ENCODE measurements at places on chromosomes 12 and 14. TPM values are rescaled to one million over a fixed set of nuclear protein-coding genes. Genes with fewer than 3 reads are reported as not detected.

DNA sequence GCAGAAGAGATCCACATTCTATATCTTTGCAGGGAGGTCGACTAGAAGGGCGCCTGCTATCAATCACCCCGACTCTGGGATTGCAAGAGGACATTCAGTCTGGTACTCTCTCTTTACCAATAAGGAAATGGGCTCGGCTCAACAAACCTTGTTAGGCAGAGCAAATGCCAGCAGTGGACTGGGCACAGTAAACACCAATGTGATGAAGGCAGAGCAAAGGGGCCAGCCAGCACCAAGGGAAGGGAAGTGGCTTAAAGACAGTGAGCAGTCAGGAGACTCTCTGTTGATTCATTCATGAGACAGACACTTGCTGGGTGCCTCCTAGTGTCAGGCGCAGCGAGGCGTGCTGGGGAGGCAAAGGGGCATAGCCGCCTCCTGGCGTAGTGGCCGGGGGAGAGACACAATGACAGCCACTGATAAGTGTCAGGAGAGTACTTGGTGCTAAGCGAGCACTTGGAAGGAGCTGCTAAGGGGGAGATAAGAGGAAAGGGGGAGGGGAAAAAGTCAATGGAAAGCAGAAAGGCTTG, 34.1 kb downstream of the TMCC3 start:
- H3K4me3 ChIP-seq: no peak overlapping the region
- H3K27ac ChIP-seq: peak overlapping the region; percentile 24
- no peaks in the 10 kb centered on the region for H3K27me3 ChIP-seq
- DNase-seq: no peak
- H3K36me3 ChIP-seq: no peaks in the 10 kb centered on the region
- peaks cover 7% of the 10 kb centered on the region for H3K4me1 ChIP-seq

FAM234B gene
- 1.2 TPM for polyA plus RNA-seq

DNA sequence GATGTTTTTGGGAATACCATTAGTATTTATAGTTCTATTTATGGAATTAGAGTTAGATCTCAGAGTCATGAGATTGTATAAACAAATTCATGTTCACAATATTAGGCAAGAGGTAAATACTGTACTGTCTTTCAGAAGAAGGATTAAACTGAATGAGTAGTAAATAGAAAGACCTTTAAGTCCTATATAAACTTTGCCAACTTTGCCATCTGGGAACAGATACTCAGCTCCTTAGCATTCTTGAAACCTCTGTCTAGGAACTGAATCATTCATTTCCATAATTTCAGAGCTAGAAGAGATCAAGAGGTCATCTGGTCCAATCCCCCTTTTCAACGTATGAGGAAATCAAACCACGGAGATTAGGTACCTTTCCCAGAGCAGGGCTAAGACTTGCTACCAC, 141.1 kb downstream of the CAND1 start:
- no peak overlapping the region for H3K4me3 ChIP-seq
- no peak overlapping the region for H3K27ac ChIP-seq
- H3K36me3 ChIP-seq: no peaks in the 10 kb centered on the region
- peaks cover 6% of the 10 kb centered on the region for H3K4me1 ChIP-seq
- no peak for DNase-seq

DNA sequence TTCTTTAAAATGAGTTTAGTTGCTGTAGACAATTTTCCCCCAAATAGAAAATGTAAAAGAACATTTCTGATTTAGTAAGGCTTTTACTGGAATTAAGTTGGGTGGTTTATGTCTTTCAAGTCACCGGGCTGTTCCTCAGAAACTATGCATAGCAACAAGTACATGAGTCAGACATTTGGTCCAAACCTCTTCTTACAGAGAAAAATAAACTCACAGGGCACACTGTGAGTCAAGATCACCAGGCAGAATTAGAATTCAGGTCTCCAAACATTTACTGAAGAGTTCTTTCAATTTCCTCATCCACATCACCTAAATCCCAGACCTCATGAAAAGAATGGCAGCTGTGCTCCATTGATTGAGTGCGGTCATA, 476.1 kb upstream of the SOX5 start:
- DNase-seq: no peak
- H3K27me3 ChIP-seq: no peaks in the 10 kb centered on the region
- no peaks in the 10 kb centered on the region for H3K4me1 ChIP-seq
- H3K4me3 ChIP-seq: no peak overlapping the region

CMKLR1 gene
- polyA plus RNA-seq: 2.0 TPM

DNA sequence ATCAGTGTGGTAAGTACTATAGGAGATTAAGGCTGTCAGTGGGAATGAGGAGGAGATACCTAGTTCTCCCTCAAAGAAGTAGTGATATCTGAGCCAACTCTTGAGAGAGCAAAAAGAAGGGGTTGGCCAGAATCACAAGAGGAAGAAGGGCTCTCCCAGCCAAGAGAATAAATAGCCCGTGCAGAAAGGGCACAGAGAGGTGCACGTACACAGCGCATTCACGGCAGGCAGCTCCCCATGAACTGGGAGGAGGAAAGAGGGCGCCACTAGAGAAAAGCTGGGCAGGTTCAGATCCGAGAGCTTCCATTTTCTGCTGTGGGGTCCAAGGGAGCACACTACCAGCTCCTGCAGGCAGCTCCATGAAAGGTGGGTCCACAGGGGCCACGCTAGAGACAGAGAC, 59.9 kb downstream of the PPP2R5E start:
- H3K36me3 ChIP-seq: no peaks in the 10 kb centered on the region
- H3K4me3 ChIP-seq: no peak overlapping the region
- H3K27me3 ChIP-seq: no peaks in the 10 kb centered on the region
- H3K27ac ChIP-seq: no peak overlapping the region
- peaks cover 8% of the 10 kb centered on the region for H3K4me1 ChIP-seq
- DNase-seq: no peak

GRCh38 chr12:14810953-14811483, 3.0 kb downstream of the SMCO3 start:
- no peak overlapping the region for H3K4me3 ChIP-seq
- no peak overlapping the region for H3K27ac ChIP-seq
- H3K27me3 ChIP-seq: no peaks in the 10 kb centered on the region
- DNase-seq: no peak

GRCh38 chr12:22709292-22709691, 84.3 kb downstream of the ETNK1 start:
- H3K27me3 ChIP-seq: no peaks in the 10 kb centered on the region
- H3K4me1 ChIP-seq: no peaks in the 10 kb centered on the region
- no peak overlapping the region for H3K4me3 ChIP-seq
- no peaks in the 10 kb centered on the region for H3K36me3 ChIP-seq
- DNase-seq: no peak

DNA sequence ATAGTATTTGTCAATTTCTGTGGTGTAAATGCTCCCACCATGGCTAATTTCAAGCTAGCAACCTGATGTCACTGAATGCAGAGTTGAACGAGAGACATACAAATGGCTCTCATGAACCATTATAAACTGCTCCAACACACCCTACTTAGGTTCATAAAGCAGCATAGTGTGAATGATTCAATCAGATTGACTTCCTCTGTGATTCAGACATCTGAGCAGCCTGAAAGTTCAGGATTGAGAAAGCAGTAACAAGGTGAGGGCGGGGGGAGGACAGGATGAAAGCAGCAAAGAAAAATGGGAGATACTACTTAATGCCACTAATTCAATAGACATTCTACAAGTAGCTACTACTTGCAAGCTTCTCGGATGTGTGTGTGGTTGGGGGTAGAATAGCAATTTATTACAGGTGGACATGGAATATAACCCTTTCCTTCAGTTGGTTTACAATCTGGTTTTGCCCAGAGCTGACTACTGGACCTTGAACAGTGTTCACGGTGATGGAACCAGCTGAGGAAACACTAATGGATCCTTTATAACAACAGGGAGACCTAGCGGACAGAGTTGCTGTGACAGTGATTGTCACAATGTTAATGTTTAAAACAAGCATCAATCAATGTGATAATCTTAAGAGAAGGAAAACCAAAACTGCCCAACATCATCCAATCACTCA, 52.5 kb upstream of the PELI2 start:
- no peak overlapping the region for H3K27ac ChIP-seq
- no peak overlapping the region for H3K4me3 ChIP-seq
- H3K36me3 ChIP-seq: no peaks in the 10 kb centered on the region
- DNase-seq: no peak
- no peaks in the 10 kb centered on the region for H3K27me3 ChIP-seq

LYZ gene
- polyA plus RNA-seq: 4.6 TPM

DNA sequence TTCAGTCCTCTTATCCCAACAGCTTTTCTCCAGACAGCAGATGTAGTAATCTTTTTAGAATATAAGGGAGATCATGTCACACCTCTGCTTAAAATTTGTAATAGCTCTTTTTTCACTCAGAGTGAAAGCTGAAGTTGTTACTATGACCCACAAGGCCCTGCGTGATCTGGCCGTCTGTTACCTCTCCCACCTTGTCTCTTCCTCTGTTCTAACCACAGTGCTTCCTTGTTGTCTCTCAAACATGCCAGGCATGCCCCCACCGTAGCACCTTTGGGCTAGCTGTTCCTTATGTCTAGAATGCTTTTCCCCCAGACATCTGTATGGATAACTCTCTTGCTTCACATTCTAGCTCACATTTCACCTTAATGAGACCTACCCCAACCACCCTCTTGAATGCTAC, 6.5 kb downstream of the NECAP1 start:
- no peak overlapping the region for H3K4me3 ChIP-seq
- no peak for DNase-seq
- no peaks in the 10 kb centered on the region for H3K27me3 ChIP-seq
- peaks cover 13% of the 10 kb centered on the region for H3K4me1 ChIP-seq

DNA sequence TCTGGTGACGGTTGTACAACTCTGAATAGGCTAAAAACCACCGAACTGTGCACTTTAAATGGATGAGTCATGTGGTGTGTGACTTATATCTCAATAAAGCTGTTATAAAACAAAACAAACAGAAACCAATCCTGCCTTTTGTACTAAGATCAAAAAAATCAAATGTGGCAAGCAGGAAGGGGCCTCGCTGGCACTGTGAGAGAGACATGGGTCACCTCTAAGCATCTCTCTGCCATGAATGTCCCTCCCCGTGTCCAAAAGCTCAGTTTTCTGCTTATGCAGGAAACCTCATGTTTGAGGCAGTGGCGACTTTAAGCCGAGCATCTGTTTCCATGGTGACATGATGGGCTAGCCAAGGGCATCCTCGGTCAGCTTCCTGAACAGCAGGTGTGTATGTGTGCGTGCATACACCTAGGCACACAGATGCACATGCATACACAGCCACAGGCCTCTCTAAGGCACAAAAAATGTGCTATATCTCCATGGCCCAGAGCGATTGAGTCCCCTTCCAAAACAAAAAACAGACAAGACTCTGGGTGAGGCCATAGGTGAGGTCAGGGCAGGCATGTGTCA, 44.4 kb downstream of the ARL6IP4 start:
- no peaks in the 10 kb centered on the region for H3K27me3 ChIP-seq
- H3K4me3 ChIP-seq: no peak overlapping the region
- no peak for DNase-seq
- no peaks in the 10 kb centered on the region for H3K4me1 ChIP-seq
- no peaks in the 10 kb centered on the region for H3K36me3 ChIP-seq
- no peak overlapping the region for H3K27ac ChIP-seq

PRB2 gene
- polyA plus RNA-seq: not detected

HOXC9 gene
- not detected for polyA plus RNA-seq

DNA sequence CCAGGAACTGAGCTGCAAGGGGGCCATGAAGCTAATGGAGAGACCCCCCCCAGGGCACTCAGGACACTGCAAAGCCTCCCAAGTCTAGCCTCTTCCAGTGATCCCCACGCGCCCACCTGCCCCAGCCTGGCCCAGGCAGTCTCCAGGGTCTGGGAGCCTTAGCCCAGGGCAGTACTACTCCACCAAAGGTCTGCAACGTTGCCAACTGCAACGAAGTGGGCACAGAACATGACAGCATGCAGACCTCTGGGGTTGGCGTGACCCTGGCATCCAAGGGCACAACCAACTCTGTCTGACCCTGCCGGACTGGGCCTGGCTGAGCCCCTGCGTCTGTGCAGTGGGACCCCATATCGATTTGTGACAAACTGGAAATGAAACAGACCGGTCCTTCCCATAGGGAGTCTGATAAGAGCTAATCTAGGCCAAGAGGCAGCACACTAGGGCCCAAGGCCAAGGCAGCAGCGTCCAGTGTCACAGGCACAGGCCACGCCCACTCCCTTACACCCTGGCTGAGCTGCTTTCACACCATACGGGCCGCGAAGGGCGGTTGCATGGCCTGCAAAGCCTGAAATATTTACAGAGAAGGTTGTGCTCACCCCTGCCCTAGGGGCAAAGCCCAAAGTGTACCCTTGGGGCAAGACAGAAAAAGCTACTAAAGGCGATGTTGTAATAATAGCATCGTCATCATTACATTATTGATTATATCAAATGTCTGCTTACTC, 76.7 kb downstream of the NCOR2 start:
- H3K27ac ChIP-seq: peak overlapping the region; percentile 36
- H3K4me1 ChIP-seq: peaks cover 81% of the 10 kb centered on the region
- DNase-seq: peak; percentile 94
- H3K36me3 ChIP-seq: peaks cover 21% of the 10 kb centered on the region
- no peaks in the 10 kb centered on the region for H3K27me3 ChIP-seq
- no peak overlapping the region for H3K4me3 ChIP-seq

AMN gene
- polyA plus RNA-seq: 0.21 TPM

GRCh38 chr12:4353785-4354208, 25.7 kb downstream of the FGF23 start:
- H3K4me1 ChIP-seq: peaks cover 8% of the 10 kb centered on the region
- no peaks in the 10 kb centered on the region for H3K27me3 ChIP-seq
- no peaks in the 10 kb centered on the region for H3K36me3 ChIP-seq
- H3K4me3 ChIP-seq: no peak overlapping the region

RAB21 gene
- 25.3 TPM for polyA plus RNA-seq

OTX2 gene
- not detected for polyA plus RNA-seq

CLEC1B gene
- polyA plus RNA-seq: not detected

ABHD12B gene
- not detected for polyA plus RNA-seq

CACNA2D4 gene
- 0.69 TPM for polyA plus RNA-seq

DNA sequence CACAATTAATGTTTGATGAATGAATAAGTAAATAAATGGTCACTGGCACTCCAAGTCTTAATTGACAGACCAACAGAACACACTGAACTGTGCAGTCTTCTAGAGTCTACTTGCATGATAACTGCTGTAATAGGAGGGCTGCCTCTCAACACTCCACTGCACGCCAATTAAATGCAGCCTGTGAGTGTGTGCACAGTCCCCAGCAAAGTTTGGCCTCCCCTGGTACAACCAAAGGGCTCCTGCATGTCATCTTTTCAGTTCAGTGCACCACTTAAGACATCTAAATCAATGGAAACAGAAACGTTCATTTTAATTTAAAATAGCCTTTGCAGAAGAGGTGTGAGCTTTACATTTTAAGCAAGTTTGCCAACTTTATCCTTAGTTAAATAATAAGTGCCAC, 121.7 kb upstream of the USP15 start:
- H3K4me3 ChIP-seq: no peak overlapping the region
- H3K27ac ChIP-seq: no peak overlapping the region
- no peaks in the 10 kb centered on the region for H3K27me3 ChIP-seq
- H3K36me3 ChIP-seq: no peaks in the 10 kb centered on the region

FBLN5 gene
- 26.0 TPM for polyA plus RNA-seq

GRCh38 chr12:16165506-16165905, 112.0 kb downstream of the SLC15A5 start:
- no peak overlapping the region for H3K27ac ChIP-seq

DNA sequence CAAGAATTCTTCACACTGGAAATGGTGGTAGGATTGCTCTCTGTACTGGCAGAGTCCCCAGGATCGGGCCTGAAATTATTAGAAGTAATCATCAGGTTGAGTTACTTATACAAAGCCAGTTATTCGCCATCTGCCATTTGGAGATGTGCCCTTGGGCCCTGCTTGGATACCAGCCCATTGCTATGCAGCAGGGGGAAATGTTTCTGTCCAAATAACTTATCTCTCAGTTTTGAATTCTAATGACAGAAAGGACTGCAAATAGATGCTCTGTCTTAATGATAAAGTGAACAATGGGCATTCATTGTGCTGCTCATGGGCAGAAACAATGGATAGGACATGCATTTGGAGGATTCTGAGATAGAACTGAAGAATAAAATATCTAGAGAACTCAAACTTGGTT, 139.1 kb upstream of the PELI2 start:
- no peak overlapping the region for H3K4me3 ChIP-seq
- H3K27ac ChIP-seq: no peak overlapping the region
- peaks cover 10% of the 10 kb centered on the region for H3K4me1 ChIP-seq
- DNase-seq: no peak
- no peaks in the 10 kb centered on the region for H3K27me3 ChIP-seq
